ENCODE measurements at places on chromosomes 3 and 15. TPM values are rescaled to one million over a fixed set of nuclear protein-coding genes. Genes with fewer than 3 reads are reported as not detected.

The ARL6IP5 gene
- total RNA-seq = 73.5 TPM

- DNase-seq = no peak
Measured at GRCh38 chr3:44795197-44795596, 33.6 kb downstream of the KIF15 start.

- no peak for DNase-seq
Measured at GRCh38 chr3:99681512-99681911, 43.1 kb downstream of the COL8A1 start.

The TRPM7 gene
- total RNA-seq = 48.3 TPM

DNA sequence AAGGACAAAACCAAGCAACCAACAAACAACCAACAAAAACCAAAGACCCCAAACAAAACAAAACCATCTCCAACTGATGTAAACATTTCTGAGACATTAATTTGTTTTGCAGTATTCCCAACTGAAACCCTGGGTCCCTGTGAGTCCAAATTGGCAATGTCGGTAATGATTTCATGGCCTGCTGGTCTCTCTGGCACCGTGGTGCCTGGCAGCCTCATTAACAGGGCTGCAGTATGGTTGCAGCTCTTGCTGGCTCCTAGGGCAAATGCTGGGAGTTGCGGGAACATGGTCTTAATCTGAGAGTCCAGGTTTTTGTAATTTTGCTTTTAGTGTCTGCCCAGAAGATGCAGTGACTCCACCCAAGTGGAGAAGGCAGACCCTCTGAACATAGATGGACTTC, 128.3 kb downstream of the SV2B start:
- no peak for DNase-seq

DNA sequence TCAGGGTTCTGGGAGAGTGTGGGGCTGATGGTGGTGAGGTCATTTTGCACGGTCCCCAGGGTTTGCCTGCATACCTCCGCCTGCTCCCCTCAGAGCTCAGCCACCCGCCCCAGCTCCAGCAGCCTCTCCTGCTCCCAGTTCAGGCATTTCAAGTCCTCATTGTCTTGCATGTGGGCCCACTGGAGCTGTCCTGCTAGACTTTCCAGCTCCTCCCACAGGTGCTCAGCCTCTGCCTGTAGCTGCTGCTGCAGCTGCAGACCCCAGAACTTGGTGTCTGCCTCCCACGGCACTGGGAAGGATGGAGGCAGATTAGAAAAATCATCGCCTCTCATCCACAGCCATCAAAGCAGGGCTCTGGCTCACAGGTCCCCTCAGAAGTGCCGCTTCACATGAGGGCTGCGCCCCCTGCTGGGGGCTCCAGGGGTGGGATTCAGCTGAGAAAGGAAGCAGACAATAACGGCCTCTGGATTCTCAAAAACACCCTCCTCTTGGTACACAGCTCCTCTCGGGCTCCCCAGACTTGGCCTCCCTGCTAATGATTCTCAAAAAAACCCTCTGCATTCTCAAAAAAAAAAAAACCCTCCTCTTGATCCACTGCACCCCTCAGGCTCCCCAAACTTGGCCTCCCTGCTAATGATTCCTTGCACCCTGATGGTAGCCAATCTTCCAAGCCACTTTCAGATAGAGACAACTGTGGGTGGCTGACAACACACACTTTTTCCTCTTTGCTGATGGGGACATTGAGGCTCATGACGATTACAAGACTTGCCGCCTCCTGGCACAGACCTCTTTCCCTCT, 89.3 kb upstream of the C2CD4B start:
- DNase-seq = no peak

The PLSCR1 gene
- total RNA-seq = 103 TPM

DNA sequence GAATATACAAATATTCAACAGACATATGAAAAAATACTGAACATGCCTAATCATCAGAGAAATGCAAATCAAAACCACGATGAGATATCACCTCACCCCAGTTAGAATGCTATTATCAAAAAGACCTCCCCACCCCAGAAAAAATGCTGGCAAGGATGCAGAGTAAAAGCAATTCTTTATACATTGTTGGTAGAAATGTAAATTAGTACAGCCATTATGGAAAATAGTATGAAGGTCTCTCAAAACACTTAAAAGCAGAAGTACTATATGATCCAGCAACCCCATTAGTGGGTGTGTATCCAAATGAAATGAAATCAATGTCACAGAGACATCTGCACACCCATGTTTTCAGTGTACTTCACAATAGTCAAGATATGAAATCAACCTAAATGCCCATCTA, 308.7 kb downstream of the CHST2 start:
- no peak for DNase-seq

The ARNT2 gene
- total RNA-seq = not detected

DNA sequence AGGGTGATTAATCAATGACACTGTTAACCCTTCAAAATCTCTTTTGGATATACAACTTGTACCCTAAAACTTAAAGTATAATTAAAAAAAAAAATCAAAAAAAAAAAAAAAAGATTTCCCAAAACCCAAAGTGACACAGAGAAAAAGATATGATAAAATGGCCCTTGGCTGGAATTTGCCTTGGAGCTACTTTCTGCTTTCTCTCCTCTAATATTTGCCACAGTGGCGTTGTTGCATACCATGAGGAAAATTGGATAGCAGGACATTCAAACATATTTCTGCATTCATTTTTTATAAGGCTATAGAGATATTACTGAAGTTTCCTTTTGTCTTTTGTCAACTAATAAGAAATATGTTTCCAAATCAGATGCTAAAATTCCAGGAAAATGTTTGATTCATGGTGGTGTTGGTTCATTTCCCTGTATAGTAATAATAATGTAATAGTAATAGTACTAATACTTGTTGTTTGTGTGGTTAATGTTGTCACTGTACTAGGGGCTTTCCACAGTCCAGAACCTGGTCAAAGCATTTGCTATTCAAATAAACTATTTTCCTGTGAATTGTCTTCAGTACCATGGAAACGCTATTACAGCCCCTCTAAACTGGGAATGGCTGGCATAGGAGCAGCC, 441.3 kb upstream of the THBS1 start:
- no peak for DNase-seq

DNA sequence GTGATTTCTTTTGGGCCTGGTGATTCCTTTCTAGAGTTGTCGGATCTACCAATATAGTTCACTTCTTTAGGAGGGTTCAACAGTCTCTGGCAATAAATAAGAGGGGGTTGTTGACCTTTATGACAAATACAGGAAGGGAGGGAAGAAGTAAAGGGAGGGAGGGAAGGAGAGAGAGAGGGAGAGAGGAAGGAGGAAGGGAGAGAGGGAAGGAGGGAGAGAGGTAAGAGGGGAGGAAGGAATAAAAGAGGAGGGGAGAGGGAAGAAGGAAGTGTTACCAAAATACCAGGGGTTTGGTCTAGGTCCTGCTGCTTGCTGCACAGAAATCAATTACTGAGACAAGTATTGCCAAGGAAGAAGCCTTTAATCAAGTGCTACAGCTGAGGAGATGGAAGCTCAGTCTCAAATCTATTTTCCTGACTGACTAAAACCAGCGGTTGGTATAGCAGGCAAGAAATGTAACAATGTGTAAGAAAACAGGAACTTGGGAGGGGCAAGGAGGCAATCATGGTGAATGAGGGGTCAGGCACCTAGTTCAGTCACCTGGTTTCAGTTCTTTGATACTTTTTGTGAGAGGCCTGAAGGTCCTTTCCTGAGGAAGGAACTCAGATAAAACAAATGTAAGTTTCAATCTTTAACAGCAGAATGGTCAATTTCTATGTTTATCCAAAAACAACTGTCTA, 14.1 kb upstream of the TMEM40 start:
- DNase-seq = no peak

DNA sequence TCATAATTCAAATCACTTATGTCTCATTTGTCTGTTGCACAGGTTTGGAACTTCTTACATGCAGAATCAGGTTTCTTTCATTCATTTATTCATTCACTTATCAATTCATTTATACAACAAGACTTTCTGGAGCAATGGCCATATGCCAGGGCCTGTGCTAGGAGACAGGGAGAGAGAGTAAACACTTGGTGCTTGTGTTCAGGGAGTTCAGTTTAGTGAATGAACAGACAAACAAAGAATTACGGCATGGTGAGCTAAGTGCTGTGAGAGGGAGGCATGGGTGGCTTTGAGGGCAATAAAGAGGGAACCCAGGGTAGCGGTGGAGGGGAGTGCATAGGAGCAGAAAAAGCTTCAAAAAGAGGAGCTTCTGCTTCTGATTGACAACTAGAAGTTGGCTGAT, 8.5 kb upstream of the IREB2 start:
- no peak for DNase-seq

GRCh38 chr15:68228971-68229385, 550 bp downstream of the CLN6 start:
- DNase-seq = peak; percentile 24

DNA sequence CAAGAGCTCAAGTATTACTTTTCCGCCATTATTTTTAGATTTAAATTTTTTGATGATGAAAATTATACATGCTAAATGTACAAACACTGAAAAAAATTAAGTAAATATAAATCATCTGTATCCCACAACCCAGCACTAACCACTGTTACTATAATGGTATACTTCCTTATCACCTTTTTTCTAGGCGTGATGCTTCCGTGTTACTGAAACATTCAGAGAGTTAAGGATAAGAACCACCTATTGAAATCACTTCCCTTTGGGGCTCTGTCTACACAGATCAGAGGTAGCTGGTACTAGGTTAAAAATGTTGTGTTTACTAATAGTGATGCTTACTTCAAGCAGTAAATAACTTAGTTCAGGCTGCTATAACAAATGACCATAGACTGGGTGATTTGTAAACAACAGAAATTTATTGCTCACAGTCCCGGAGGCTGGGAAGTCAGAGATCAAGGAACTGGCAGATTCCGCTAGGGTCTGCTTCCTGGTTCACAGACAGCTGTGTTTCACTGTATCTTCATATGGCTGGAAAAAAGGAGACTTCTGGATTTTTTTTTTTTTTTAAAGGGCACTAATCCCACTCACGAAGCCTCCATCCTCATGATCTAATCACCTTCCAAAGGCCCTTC, 6.4 kb downstream of the SNX4 start:
- no peak for DNase-seq

The PROS1 gene
- total RNA-seq = 3.0 TPM
